Stimulated activated CD8-positive, alpha-beta memory T cell treated with anti-CD3 and anti-CD28 coated beads, Interleukin-4, amount 100 ng/mL, for 4 hours (primary cell): ENCODE measurements at places on chromosomes 16 and 17.

GRCh38 chr17:60157487-60158040 is 7.8 kb downstream of the CA4 start:
- DNase-seq, result no peak

GRCh38 chr17:74458835-74459234 is 7.6 kb upstream of the CD300A start:
- DNase-seq, result no peak

DNA sequence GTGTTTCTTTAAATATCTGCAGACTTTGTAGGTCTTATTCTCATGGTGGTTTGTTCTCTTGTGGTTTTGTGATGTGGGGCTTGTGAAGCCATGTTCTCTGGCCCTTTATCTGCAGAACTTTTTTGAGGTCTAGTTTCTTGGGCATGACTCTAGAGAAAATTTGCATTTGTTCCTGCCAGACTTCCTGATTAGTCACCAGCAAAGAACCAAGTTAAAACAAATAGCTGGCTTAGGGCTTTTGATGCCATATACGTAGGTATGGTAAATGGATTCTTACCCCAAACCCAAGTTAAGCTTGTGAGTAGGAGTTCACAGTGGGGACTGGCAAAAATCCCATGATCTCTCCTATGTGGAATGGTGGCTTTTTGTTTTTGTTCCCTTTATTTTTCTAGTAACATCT is 68.7 kb upstream of the IRX3 start:
- no peak for DNase-seq

DNA sequence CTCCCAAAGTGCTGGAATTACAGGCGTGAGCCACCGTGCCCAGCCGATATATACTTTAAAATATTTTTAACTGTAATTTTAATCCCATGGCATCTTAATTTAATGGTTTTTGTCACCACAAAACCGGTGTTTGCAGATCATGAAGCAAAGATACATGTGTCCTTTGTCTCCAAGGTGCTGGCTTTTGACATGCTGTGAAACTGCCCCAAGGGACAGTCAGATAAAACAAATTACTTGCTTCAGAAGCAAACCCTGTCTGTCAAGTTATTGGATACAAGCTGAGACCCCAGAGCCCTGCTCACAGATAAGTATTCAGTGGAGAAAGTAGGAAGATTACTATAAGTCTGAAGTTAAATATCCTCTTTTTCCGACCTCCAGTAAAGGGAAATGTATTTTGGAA is 39.8 kb downstream of the ARL4D start:
- DNase-seq, result no peak

DNA sequence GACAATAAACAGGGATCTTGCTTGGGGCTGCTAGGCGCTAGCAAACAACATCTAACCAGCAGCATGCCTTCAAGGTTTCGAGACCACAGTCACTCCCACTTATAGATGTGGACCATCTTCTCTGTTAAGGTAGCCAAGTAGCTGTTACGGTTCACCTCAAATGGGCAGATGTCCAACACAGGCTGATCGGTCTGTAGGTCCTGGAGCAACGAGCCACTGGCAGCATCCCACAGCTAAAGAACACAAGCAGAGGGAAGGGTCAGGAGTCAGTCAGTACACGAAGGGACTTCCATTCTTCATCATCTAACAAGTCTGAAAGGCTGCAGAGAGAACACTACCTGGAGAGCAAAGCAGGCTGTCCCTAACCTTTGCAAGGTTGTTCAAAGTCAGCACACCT is 16.9 kb upstream of the GLG1 start:
- no peak for DNase-seq

DNA sequence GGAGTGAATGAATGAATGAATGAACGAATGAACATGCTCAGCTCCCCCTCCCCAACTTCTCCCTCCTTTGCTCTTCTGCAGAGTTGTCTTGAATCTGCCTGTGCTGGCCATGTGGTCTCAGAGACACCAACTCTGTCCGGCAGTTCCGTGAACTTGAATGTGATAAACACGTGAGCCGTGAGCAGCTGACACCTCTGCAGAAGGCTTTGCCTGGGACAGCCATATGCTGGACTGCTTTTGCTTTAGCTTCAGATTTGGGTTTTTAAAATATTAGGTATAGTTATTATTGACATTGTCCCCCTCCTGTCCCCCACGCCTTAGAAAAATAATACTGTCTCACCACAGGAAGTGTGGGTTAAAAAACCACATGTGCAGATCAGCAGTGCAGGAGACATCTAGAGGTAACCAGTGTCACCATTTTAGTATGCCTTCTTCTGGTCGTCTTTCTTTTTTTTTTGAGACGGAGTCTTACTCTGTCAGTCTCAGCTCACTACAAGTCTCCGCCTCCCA is 83.8 kb downstream of the ABCC1 start:
- DNase-seq, result no peak
